Stimulated activated CD8-positive, alpha-beta memory T cell treated with anti-CD3 and anti-CD28 coated beads, Interleukin-4, amount 100 ng/mL, for 4 hours (primary cell): ENCODE measurements at places on chromosomes 5 and 9.

DNA sequence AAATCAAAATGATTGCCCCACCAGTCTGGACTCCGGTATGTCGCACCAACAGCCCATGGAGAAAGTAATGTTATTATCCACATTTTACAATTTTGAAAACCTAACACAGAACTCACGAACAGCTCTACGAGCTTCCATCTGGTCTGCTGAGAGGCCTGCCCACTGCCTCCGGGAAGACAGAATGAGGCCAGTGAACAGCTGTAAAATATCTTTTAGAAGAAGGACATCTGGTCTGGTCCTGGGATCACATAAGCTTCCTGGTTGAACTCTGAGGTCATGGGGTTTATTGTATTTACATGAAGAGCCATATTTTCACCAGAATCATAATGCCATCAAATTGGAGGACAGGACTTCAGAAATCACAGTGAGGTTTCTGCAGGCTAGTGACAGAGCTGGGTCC, 89.0 kb downstream of the FRMD3 start:
- DNase-seq = no peak

DNA sequence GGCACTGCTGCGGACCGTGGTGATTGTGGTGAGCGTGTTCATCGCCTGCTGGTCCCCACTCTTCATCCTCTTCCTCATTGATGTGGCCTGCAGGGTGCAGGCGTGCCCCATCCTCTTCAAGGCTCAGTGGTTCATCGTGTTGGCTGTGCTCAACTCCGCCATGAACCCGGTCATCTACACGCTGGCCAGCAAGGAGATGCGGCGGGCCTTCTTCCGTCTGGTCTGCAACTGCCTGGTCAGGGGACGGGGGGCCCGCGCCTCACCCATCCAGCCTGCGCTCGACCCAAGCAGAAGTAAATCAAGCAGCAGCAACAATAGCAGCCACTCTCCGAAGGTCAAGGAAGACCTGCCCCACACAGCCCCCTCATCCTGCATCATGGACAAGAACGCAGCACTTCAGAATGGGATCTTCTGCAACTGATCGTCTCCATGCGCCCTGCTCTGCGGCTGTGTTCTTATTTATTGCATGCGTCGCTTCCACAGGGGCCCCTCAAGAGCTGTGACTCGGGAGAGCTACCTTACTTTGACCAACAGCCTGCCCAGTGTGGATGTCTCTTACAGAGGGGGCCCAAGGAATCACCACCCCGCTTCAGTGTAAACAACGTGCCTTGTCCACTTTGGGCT, 10.8 kb downstream of the S1PR3 start:
- no peak for DNase-seq

- no peak for DNase-seq
These were observed 108.9 kb downstream of the WNK2 start for GRCh38 chr9:93292664-93293328.

DNA sequence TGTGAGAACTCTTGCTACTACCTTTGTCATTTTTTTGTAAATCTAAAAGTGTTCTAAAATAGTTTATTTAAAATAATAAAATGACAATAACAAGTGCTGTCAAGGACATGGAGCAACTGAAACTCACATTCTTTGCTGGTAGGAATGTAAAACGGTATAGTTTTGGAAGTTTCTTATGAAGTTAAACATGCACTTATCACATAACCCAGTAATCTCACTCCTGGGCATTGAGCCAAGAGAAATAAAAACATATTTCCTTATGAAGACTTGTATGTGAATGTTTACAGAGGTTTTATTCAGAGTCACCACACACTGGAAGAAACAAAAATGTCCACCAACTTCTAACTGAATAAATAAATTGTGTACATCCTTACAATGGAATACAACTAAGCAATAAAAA, 46.0 kb upstream of the COL15A1 start:
- no peak for DNase-seq

DNA sequence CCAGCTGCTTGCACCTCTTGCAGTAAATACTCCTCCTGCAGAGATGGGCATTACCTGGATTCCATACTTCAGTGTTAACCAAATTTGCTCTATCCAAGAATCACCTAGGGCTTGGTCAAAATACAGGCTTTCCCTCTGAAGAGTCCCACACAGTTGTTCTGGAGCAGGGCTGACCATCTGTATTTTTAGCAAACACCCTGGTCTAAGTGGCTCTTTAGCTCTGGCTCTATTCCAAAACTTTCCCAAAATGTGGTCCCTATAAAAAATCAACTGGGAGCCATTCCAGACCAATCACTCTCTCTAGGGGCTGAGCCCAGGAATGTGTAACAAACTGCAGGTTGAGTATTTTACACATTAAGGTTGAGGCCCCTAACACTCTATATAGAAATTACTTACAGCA, 153.7 kb downstream of the SPOCK1 start:
- DNase-seq = no peak
